ENCODE measurements at places on chromosomes 4 and X. TPM values are rescaled to one million over a fixed set of nuclear protein-coding genes. Genes with fewer than 3 reads are reported as not detected.

Gene PAGE1
- total RNA-seq, result not detected

Gene CFAP47
- total RNA-seq, result not detected

Gene SPATA4
- total RNA-seq, result not detected

Gene NSG1
- total RNA-seq, result 1.6 TPM

Gene TLR6
- total RNA-seq, result 0.22 TPM

Gene COL4A5
- 33.2 TPM for total RNA-seq

Gene EFNB1
- total RNA-seq, result 44.1 TPM

Gene DCAF16
- total RNA-seq, result 18.6 TPM

Gene TMSB15C
- 2.9 TPM for total RNA-seq

Gene COX7B
- total RNA-seq, result 410 TPM

Gene NPNT
- total RNA-seq, result 15.4 TPM

Gene FGF16
- total RNA-seq, result not detected

Gene NRK
- total RNA-seq, result 19.3 TPM

Gene MAN2B2
- 13.0 TPM for total RNA-seq

Gene TRMT2B
- total RNA-seq, result 14.4 TPM

Gene SPANXA1
- not detected for total RNA-seq

Gene GUCY1B1
- total RNA-seq, result 2.7 TPM

Gene CRMP1
- total RNA-seq, result 1.8 TPM

Gene ATP7A
- total RNA-seq, result 2.4 TPM

Gene DCAF12L2
- 0.06 TPM for total RNA-seq

Gene CFI
- total RNA-seq, result 5.8 TPM

Gene GPC3
- 3.3 TPM for total RNA-seq

Gene MAGED4B
- 7.2 TPM for total RNA-seq

Gene TLR10
- total RNA-seq, result not detected

Gene SLITRK4
- total RNA-seq, result 1.7 TPM

Gene PAGE2B
- total RNA-seq, result not detected

Gene ADH1B
- total RNA-seq, result not detected

Gene GPRASP2
- 5.9 TPM for total RNA-seq

Gene HS3ST1
- total RNA-seq, result 2.5 TPM

Gene SRPK3
- 0.17 TPM for total RNA-seq

Gene RASSF6
- 5.9 TPM for total RNA-seq

Gene AKAP4
- not detected for total RNA-seq

Gene POU3F4
- total RNA-seq, result not detected

Gene UGT2B11
- not detected for total RNA-seq

Gene PDCL2
- total RNA-seq, result not detected

Gene FGF2
- total RNA-seq, result 17.4 TPM

Gene PRKG2
- total RNA-seq, result 0.51 TPM

All from epithelial cell of proximal tubule (primary cell).